Glomerular endothelial cell (primary cell): ENCODE measurements at places on chromosomes 3 and 15. TPM values are rescaled to one million over a fixed set of nuclear protein-coding genes. Genes with fewer than 3 reads are reported as not detected.

DNA sequence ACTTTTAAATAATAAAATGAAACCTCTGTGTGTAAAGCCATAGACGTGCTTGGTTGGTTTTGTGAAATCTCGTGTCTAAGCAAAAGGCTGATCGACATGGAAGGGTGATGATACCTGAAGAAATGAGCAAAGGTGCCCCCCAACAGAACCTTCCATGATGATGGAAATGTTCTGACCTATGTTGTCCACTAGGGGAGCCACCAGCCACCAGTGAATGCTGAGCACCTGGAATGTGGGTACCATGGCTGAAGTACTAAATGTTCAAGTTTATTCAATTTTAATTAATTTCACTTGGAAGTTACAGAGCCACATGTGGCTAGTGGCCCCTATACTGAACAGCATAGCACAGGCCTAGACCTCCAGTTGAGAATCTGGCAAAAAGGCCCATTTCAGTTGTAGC, 158.8 kb downstream of the POLR2M start:
- no peak for DNase-seq

DNA sequence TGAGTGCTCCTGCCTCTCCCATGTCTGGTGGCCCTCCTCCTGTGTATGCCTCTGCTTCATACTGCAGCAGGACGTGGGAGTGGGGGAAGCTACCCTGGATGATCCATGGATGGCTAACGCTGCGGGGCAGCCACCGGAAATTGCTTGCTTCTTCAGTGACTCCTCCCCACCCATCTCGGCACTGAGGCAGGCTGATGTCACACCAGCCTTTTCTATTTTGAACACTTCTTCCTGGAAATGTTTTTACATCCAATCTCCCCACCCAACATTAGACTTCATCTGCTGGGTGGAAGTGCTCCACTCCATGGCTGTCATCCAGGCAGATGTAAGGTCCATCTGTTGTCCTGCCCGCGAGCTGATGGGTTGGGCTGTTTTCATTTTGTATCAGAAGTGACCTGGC, 58.9 kb upstream of the MUC13 start:
- DNase-seq = no peak

DNA sequence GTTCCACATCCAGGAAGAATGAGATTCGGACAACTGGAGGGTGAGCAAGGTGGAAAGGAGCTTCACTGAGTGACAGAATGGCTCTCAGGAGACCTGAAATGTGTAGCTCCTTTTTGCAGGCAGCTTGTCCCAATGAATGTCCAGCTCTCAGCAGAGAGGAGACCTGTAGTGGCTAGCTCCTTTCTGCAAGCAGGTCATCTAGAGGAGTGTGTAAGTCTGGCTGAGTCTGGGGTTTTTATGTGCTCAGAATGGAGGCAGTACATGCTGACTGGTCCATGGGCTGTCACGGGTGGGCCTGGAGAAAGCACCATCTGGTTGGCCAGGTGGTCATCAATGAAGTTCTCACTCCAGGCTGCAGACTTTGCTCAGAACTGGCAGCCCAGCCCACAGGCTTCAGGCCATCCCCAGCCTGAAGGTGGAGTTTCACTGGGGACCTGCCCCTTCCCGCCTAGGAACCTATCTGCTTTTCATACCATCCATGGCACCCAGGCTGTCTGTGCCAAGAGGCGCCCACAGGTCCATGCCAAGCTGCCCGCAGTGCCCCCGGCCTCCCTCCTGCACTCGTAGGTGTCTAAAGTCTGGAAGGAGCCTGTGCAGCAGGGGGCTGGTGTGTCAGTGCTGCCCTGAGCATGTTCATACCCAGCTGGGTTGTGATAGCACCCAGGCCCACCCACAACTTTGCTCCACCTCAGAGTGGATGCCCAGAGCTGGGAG, 276.6 kb downstream of the UBE2E2 start:
- DNase-seq = no peak

- DNase-seq = no peak
Observed at GRCh38 chr3:69539134-69539533, 153.2 kb upstream of the FRMD4B start.

DNA sequence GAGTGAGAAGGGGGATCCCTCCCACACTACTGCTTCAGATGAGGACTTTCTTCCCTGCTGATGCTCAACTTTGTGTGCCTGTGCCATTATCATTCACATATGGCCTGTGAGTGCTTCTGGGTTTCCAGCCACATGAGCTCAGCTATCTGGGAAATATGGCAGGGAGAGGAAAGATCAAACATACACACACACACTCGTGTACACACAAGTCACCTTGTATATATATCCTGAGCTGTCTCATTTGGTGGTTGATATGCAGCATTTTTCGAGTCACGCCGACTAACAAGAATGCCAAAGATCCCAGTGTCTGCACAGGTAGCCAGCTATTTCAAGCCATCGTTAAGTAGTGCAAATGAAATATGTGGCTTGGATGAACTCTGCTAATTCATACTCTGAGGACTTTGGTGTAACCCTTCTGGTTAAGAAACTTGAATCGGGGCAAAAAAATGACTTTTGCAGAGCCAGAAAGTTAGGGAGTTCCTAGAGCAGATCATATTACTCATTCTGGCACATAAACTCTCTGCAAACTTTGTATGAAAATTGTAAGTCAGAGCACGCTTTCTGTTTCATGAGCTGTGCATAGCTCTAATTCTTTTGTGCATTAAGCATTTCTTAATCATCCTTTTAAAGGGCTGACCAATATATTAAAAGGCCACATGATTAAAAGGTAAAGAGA, 24.9 kb upstream of the WNT5A start:
- no peak for DNase-seq

- no peak for DNase-seq
Observed at GRCh38 chr15:52789008-52789600, 1.0 kb downstream of the ONECUT1 start.

DNA sequence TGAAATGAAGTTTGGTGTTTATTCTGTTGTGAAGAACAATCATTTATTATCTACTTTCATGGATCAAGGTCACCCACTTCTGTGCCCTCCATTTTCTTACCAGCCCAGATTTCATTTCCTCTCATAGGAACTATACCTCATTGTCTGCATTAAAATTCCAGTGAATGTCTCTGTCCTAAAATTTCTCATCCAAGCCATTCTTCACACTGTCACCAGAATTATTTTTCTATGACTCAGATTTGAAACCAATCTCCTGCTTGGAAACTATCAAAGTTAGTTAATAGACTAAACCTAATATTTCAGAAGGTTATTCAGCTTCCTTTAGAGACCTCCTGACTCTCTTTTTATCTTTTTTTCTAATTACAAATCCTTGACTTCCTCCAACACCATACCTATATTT, 364.1 kb upstream of the CBLB start:
- DNase-seq = no peak

GRCh38 chr3:135444058-135444457, 521.5 kb upstream of the PPP2R3A start:
- no peak for DNase-seq

DNA sequence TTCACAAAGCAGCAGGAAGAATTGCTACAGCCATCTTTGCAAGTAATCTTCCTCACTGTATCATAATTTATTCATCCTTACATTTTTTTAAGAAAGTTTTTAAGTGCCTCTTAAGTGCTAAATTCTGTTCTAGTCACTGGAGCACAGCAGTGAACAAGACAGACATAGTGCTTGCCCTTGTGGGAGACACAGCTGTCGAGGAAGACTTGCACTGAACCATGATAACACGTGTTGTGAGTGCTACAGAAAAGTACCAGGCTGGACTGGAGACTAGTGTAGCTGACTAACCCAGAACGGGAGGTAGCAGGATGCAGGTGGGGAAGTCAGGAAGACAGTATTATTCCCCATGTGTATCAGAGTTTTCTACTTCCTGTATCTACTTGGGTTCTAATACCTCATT, 300.6 kb downstream of the TBL1XR1 start:
- no peak for DNase-seq

DNA sequence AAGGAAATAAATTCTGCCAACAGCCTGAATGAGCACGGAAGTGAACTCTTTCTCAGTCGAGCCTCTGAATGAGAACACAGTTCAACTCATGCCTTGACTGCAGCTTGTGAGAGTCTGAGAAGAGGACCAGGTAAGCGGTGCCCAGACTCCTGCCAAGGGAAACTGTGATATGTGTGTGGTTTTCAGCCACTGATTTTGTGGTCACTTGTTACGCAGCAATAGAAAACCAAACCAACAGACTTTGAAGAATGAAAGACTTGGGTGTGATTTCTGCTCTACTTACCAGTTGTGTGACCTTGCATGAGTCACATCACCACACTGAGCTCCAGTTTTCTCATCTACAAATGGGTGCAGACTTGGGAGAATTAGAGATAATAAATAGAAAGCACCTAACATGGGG, 30.6 kb upstream of the FAM107A start:
- no peak for DNase-seq

DNA sequence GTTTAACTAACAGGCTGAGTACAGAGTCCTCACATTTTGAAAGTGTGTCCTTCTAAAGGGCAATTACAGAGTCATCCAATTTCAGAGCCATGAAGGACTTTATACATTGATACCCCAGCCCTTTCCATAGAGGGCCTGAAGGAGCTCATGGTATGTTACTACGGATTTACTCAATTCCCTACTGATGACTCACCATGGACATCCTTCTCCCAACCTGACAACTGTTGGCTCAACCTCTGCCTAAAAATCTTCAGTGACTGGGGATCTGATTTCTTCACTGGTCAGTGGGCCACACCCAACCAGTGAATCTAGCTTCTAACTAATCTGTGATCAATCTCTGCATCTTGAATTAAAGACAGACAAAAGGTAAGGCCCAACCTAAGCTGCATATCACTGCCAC, 963.4 kb upstream of the CFAP20DC start:
- DNase-seq = no peak

DNA sequence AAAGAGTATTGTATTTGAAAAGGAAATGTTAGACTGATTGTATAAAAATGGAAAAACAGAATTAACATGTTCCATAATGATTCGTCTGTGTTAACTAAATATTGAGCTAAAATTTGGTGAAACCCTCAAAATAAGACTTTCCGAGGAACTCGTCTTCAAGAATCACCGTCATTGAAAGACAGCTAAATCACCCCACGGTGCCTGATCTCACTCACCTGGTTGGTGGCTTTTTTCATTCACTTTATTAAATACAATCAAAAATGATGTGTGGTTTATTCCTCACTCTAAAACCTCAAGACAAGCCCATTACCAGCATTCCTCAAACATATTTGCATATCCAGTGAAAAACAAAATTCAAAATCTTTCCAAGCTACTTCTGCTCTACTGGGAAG, 153.9 kb downstream of the FOXP1 start:
- no peak for DNase-seq

- DNase-seq = no peak
Observed at GRCh38 chr3:12227833-12228232, 61.0 kb upstream of the PPARG start.

- DNase-seq = no peak
Observed at GRCh38 chr3:45258317-45258716, 32.2 kb upstream of the TMEM158 start.

DNA sequence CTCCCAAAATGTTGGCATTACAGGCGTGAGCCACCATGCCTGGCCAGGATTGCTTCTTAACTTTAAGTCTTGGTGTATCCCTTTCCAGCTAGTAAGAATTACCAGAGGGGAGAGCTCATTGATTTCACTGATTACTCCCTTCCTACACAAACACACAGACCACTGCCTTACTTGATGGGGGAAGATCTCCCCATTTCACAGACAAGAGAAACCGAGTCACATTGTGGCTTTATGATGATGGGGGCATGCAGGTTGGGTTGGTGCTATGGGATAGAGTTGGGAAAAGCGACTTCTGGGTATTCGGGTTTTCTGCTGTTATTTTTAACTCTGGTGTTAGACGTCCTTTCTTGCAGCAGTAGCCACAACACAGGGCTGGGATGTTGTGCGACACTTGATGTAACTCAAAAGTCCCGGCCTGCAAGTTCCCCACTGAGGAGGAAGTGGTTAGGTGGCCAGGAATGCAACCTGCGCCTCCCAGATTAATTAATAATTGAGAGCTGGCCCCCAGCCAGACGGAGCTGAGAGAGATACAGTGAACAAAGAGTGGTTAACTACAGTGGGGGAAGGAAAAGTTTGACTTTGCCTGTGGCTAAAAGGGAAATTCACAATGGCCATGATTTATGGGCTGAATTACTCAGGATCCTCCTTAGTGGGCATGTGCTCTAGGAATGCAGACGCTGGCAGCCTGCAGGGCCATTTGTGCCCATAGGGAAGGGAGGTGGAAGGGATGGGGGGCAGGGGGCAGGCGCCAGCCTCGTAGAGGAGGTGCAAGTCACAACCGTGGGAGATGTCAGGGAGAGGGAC, 63.6 kb downstream of the SMAD6 start:
- no peak for DNase-seq

- no peak for DNase-seq
Observed at GRCh38 chr3:183427876-183428446, 458 bp downstream of the MCF2L2 start.

GRCh38 chr3:24111711-24112110, 166.6 kb downstream of the NR1D2 start:
- DNase-seq = no peak

GRCh38 chr3:16288664-16289063, 23.7 kb downstream of the OXNAD1 start:
- no peak for DNase-seq

GRCh38 chr3:9147215-9147895, 102.1 kb downstream of the SRGAP3 start:
- no peak for DNase-seq

GRCh38 chr15:40921949-40922607, 7.1 kb upstream of the DLL4 start:
- DNase-seq = no peak

DNA sequence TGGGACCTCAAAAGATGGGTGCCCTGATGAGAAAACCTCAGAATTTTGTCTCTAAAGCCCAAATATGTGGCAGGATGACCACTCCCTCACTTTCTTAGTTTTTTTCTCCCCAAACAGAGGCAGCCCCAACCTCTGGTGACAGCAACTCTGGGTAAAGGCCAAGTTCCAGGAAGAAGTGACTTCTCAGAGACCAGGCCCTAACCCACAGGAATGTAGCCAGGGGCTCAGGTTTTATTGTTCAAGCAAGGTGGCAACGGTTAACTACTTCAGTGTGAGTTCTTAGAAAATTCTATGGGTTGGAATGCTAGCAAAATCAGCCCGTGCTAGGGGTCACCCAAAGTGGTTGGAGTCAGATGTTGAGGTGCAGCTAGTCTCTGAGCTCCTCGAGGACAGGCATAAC, 5.1 kb upstream of the DNAJA4 start:
- DNase-seq = no peak

DNA sequence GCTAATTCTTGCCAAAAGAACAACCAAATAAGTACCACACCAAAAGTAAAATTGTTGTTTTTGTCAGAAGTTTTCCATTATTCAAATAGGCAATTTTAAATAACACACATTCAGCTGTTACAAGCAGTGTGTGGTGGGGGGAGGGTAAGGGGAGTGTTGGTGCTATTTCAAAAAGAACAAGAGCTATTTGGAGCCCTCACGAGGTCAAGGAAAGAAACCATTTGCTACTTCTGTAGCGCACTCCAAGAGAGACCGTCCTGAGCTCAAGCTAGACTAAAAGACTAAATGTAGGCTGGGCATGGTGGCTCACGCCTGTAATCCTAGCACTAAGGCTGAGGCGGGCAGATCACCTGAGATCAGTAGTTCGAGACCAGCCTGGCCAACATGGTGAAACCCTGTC, 21.2 kb upstream of the IGF2BP2 start:
- DNase-seq = no peak

The SPINT1 gene
- 8.0 and 20.9 TPM in 2 replicates for total RNA-seq

The EPB42 gene
- total RNA-seq = not detected in 2 replicates

The SFMBT1 gene
- total RNA-seq = 1.6 and 4.1 TPM in 2 replicates

The CSPG5 gene
- total RNA-seq = 0.18 and 0.48 TPM in 2 replicates

The CFAP100 gene
- not detected in 2 replicates for total RNA-seq

The TICRR gene
- total RNA-seq = 1.4 and 5.0 TPM in 2 replicates

The RTP3 gene
- total RNA-seq = not detected in 2 replicates

The ZBBX gene
- total RNA-seq = 0.47 TPM in 1 of 2 replicates, not detected in the other

The PRTG gene
- 8.6 and 11.9 TPM in 2 replicates for total RNA-seq

The CPEB1 gene
- total RNA-seq = not detected in 2 replicates

The LRRC3B gene
- not detected in 2 replicates for total RNA-seq
